SK-MEL-5 (cell line): ENCODE measurements at places on chromosomes 2 and 18. TPM values are rescaled to one million over a fixed set of nuclear protein-coding genes. Genes with fewer than 3 reads are reported as not detected.

DNA sequence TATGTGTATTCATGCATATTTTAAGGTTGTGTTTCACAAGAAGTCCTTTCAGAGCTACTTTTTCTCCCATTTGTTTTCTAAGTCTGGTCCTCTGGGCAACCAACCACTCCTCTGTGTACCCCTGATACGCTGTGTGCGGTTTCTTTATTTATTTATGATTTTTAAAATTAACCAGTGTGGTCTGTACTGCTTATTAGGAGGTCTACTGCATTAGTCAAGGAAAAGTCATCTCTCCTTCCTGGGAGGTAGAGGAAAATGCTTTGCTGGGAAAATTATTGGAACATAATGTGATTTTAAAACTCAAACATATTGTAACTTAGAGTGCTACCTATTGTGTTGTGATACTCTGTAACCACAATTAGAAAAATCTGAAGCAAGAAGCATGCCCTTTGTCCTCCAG, 1404.3 kb downstream of the SUCLG1 start:
- no peak for DNase-seq

The KLHL14 gene
- total RNA-seq: 0.13 and 0.43 TPM in 2 replicates

DNA sequence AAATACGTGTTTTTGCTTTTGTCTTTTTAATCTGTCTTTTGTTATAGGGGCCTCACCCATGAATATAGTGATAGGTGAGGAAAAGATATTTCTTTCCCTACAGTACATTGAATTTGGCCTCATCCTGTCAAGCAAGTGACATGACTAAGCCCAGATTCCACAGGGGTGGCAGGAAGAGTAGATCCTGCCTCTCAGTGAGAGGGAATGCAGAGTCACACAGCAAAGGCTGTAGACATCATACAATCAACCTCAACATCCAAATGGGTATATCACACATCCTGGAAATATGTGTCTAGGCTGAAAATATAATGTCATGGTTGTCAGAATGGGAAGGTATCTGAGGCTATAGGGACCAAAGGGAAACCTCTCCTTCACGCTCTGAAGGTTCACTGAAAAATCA, 269.6 kb downstream of the CDH20 start:
- no peak for DNase-seq

DNA sequence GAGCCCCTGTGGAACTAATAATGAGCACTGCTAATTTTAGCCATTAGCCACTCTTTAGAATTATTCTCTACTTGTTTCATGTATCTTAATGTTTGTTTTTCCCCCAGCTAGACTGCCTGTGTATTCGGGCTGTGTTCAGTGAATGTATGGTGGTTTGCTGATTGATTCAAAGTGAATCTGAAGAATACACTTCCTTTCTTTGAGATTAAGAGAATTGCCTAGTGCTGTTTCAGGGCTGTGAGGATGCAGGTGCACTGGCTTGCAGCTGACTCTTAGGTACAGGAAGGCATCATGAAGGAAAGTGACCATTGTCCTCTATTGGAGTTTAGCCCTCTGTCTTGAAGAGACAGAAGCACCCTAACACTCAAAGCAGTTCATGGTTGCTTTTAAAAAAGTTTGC, 138.7 kb downstream of the CERS6 start:
- DNase-seq: no peak

The UPP2 gene
- total RNA-seq: not detected in 2 replicates

- DNase-seq: no peak
These were observed 1.7 kb downstream of the MFF start for GRCh38 chr2:227326783-227327182.

The TMEM200C gene
- total RNA-seq: 0.03 and 0.05 TPM in 2 replicates

DNA sequence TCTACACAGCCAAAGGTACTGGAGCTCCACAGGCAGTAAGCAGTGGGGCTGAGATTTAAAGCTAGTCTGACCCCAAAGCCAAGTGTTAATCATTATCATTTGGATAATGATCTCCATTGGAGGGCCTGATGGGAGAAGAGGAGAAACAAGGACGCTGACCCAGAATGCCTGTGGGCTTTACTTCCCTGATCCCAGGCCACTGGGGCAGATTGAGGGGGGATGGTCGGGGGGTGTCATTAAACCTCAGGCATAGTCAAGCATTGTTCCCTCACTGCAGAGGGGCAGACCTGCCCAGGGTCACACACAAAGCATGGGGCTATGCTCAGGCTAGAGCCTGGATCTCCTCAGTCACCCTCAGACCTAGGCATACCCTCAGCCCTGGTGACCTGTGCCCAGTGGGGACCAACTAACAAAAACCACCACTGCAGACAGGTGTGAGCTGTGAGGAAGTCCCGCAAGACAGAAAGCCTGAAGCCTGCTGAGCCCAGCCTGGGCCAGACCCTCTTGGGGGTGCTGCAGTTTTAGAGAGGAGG, 53.4 kb downstream of the SDC1 start:
- DNase-seq: no peak

DNA sequence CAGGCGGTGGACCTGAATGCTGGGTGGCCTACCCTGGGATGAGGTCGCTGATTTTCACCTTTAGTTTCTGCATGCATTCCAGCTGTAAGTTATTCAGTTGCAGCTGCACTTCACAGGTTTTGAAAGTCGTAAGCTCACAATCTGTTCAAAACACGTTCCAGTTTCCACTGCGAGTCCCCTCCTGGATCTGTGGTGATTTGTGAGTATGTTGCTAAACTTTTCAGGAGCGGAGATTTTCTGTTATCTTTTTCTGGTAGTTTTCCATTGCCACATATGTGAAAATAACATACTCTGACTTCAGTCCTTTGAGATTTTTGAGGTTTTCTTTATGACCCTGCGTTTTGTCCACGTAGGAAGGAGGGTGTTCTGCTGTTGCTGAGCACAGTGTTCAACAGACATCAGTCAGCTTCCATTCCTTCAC, 102.1 kb downstream of the SNTG2 start:
- no peak for DNase-seq

The PLB1 gene
- total RNA-seq: 7.0 and 7.4 TPM in 2 replicates

DNA sequence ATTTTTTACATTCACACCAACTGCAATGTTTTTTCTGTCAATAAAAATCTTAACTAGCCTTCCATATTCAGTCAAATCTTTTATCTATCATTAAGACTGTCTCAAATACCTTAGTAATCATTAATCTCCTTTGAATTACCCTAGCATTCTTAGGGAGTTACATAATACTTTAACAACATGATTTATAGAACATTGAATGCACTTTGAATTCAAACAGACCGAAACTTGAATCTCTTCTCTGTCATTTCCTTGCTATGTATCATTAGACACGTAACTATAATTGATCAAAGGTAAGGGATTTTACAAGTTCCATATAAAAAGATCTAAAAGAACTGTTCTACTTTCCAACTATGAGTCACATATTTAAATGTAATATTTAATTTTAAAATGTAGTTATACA, 330.9 kb downstream of the RIT2 start:
- no peak for DNase-seq

DNA sequence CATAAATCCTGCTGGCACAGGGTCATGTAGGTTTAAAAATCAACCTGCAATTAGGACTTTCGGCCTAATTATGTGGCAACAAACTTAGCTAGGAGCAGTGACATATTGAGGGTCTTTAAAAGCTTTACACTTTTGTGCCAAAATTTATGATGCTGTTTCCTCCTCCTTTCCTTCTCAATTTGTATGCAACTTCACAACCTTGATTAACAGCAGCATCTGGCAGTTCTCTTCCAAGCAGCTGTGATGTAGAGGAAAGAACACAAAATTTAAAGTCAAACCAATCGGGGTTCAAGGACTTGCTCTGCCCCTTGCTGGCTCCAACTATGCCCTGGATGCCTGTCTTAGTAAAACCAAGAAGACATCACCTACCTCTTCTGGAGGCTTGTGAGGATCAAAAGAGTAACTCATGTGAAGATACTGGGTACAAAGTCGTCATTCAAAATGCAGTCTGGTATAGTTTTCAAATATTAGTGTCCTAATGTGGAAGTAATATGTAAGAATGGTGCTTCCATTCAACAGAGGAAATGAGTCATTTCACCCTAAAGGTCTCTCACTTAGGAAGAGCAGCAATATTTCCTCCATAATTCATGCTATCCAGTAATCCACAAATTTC, 94.7 kb downstream of the ANKRD44 start:
- DNase-seq: peak; percentile 23

DNA sequence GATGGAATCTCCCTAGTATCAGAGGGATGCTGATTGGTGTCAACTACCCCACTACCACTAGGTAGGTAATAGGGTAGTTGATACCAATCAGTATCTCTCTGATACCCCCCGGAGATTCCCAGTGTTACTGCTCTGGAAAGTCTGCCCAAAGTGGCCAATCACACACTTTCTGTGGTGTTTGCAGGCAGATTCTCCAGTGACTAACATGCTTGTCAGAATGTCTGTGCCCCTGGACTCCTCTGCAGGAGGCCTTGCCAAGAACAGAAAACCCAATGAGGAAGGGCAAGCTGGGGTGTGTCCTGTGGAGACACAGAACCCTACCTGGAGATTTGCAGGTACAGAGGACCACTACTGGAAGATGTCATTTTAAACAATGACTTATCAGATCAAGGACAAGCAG, 135.1 kb downstream of the RIT2 start:
- DNase-seq: no peak

- DNase-seq: no peak
These were observed 208.1 kb downstream of the NCKAP5 start for GRCh38 chr2:133360190-133360589.

The LYG1 gene
- 0.29 and 0.50 TPM in 2 replicates for total RNA-seq

GRCh38 chr2:98110741-98111140, 23.8 kb downstream of the VWA3B start:
- no peak for DNase-seq

DNA sequence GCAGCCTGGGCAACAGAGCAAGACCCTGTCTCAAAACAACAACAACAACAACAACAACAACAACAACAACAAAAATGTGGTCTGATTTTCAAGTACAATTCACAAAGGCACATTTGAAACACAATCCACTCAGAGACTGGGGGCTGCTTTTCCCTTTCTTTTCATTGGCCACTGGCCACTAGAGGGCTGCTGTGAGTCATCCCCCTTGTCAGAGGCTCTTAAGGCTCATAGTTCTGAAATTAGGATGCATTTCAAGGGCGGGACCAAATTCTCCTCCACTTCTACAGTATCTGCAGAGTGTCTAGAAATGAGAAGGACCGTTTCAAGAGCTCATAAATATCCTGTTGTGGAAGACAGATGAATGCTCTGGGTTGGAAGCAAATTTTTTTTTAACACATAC, 285.4 kb downstream of the NRXN1 start:
- peak; percentile 71 for DNase-seq

- DNase-seq: no peak
These were observed 46.0 kb downstream of the SLC66A2 start for GRCh38 chr18:79905389-79905911.

The OTOF gene
- not detected in 2 replicates for total RNA-seq

GRCh38 chr2:201021914-201022313, 49.6 kb downstream of the HYCC2 start:
- DNase-seq: no peak

DNA sequence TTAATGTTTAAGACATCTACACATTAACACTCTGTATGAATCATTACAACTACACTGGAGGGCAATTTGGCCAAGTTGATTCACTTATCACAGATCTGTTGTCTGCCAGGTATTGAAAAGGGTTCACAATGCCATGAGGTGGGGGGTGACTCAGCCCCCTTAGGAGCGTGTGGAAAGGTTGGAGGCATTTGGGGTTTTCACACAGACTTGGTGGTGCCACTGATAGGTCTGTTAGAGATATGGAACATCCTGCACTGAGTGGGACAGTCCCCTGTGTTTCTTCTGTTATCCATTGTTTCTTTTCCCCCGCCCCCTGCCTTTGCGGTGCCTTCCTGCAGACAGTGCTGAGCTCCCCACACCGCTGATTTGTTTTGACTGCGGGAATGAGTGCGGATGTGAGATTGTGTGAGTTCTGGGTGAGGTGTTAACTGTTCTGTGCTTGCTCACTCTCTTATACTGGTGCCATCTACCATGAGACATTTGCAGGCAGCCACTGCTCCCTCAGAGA, 9.3 kb upstream of the TSN start:
- no peak for DNase-seq
